ENCODE measurements at places on chromosomes 1 and 21. TPM values are rescaled to one million over a fixed set of nuclear protein-coding genes. Genes with fewer than 3 reads are reported as not detected.

Gene ADAM15
- total RNA-seq = 90.0 TPM

Gene RAB25
- not detected for total RNA-seq

Gene HJV
- total RNA-seq = not detected

Gene FBXO2
- total RNA-seq = 7.5 TPM

Gene IRF6
- total RNA-seq = 0.39 TPM

Gene GUCA2A
- not detected for total RNA-seq

DNA sequence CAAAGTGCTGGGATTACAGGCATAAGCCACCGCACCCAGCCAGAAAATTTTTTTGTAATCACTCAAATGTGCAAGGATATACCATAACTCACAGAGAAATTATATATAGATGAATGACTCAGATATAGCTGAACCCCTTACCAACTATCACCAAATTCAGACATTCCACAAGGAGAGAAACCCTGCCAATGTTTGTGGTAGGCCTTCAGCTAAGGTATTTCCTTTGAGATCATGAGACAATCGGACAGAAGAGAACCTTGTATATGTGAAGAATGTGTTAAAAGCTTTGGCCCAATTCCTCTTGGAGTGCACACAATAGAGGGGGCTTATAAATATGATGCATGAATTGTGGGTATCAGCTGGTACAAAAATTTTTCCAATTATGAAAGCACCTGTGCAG, 50.7 kb downstream of the ZNF684 start:
- DNase-seq = no peak

DNA sequence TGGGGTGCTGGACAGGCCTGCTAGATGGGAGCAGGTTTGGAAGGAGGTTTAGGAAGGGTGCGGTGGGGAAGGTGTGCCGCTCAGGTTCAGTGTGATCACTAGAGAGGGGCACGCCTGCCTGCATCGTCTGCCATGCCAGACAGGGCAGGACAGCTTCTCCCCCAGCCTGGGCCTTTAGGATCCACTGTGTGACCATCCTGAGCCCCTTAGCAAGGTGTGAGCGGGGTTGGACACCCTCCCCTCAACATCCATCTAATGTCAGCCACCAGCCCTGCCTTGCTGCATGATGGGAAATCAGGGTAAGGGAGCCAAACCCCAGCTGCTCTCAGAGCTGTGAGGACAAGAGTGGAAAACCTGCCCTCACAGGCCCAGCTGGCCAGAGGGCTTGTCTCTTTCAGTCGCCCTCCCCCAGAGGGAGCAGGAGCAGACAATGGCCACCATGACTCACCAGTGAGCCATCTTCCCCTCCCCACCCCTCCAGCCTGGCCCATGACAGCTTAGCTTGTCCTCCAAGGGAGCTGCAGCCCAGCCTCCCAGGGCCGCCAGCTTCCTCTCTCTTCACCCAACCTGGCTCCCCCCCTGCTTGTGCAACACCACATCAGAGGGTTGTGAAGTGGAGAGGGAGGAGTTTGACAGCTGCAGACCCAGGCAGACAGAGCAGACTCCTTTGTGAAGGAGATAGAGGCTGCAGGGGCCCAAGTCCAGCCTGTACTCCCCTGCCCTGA, 37.0 kb downstream of the NUAK2 start:
- peak; percentile 100 for DNase-seq

GRCh38 chr1:24695202-24695974, 49.9 kb upstream of the CLIC4 start:
- no peak for DNase-seq

DNA sequence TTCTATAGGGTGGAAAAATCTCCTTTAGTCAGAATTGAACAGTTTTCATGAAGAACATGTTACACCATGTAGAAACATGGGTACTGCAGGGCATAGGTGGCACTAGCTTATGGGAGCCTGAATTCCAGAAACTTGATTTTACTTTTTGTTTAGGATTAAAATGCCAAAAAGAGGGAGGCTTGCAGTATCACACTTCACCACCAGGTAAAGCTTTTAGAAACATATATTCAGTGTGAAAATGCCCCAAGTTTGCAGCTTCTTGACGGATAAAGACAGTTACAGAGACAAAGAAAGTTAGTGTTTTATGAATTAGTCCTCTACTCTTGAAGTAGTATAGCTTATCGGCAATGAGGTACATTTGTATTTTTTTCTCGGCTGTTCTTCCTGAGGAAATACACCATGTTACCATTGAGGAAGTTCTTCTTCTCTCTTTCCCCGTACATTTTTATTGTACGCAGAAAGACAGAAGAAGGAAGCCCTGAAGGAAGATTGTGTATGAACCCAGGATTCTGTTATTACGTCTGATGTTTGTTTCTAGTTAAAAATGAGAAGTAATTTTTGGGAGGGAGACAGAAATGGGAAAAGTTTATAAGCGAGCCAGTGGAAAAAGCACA, 66.1 kb downstream of the PBX1 start:
- DNase-seq = no peak

DNA sequence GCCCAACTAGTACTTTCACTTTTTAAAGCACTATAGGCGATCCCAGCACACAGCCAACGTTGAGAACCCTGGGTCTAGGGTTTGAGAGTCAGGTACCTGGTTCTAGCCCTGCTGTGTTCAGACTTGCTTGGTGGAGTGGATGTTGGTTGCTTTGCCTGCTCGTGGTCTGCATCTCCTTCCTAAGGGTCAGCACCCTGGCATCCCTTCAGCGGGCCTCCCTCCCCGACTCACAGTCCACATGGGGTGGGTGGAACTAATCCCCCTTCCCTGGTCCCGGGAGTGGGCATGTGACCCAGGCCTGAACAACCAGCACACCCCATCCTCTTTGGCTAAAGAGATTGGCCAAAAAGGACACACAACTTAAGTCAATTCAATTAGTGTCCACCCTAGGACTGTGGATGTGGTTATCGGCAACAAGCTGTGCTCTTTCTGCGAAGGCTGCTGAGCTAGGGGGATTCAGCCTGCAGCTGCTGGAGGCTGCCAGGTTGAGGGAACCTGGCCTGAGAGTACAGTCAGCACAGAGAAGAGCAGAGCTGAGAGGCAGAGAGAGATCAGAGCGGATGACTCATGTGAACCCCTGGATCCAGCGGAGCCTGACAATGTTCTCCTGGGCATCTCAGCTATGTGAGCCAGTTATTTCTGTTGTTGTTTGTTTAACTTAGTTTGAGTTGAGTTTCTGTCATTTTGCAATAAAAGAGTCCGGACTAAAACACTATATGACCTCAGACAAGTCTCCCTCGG, 138.9 kb downstream of the ACTL8 start:
- DNase-seq = peak; percentile 39

DNA sequence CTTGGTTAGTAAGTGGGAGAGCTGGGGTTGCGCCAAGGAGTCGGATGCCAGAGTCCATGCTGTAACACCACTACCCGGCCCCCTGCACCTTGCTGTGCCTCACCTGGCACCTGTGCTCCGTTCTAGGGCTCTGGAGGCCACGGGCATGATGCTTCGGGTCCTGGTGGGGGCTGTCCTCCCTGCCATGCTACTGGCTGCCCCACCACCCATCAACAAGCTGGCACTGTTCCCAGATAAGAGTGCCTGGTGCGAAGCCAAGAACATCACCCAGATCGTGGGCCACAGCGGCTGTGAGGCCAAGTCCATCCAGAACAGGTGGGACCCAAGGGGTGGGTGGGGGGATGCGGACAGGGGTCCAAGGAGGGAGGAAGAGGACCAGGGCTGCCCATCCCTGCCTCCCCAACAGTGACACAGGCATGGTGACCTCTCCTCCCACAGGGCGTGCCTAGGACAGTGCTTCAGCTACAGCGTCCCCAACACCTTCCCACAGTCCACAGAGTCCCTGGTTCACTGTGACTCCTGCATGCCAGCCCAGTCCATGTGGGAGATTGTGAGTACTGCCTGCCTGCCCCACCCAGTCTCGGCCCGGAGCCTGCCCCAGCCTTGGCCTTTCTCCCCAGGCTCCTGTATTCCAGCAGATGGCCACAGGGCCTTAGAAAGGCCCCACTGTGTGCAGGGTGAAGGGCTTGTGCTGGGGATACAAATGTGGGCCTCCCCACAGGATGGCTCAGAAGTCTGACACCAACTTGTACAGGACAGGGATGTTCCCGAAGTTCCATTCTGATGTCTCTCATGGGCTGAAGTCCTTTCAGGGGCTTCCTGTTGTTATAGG, 9.6 kb upstream of the HTR6 start:
- DNase-seq = no peak

- DNase-seq = no peak
Observed at GRCh38 chr21:33789697-33790096, 125.9 kb downstream of the ATP5PO start.

DNA sequence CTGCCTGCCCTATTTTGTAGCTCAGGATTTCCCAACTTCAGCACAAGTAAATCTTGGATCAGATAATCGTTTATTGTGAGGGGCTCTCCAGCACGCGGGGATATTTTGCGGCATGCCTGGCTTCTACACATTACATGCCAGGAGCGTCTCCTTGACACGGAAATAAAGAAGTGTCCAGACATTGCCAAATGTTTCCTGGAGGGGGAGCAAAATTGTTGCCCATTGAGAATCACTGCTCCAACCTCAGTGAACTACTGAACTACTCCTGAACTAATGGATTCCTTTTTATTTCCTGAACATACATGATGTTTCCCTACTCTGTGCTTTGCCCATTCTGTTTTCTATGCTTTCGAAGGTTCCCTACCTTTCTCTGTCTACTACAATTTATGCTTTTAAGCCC, 1359.1 kb upstream of the ADGRL2 start:
- no peak for DNase-seq

DNA sequence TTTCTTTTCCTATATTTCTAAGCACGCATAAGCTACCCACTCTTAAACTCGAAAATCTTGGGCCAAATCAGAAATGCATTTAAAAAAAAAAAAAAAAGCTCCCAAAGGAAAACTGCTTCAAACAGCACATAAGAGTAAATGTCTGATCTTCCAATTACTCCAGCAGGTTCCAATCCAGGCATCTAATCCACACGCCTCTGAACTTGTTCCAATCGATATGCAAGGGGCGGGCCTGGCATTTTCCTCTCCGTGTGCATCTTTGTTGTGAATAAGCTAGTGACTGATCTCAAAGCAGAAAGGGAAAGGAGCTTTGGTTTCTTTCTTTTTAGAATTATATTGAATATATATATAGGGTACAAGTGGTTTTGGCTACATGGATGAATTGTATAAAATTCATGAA, 365.5 kb downstream of the PRDM2 start:
- DNase-seq = no peak

GRCh38 chr1:180167721-180168467, 13.2 kb downstream of the QSOX1 start:
- DNase-seq = peak; percentile 47

Measured in M059J (cell line).